ENCODE measurements at places on chromosomes 4 and X.
A peak's percentile ranks its signal among the peaks of the same experiment; 100 is the strongest.

- no peak for DNase-seq
Measured at GRCh38 chr4:113078066-113078465, 28.6 kb downstream of the ANK2 start.

- peak; percentile 25 for DNase-seq
Measured at GRCh38 chrX:71992711-71993110, 82.1 kb downstream of the NHSL2 start.

GRCh38 chr4:48985976-48986653 is at the start of gene CWH43:
CWH43 (plus strand) TSS chr4:48986275; CDS start chr4:48986430, 155 bp downstream.
- DNase-seq, result no peak

GRCh38 chr4:158821228-158821971 is 52.6 kb downstream of the FNIP2 start:
- peak; percentile 78 for DNase-seq

DNA sequence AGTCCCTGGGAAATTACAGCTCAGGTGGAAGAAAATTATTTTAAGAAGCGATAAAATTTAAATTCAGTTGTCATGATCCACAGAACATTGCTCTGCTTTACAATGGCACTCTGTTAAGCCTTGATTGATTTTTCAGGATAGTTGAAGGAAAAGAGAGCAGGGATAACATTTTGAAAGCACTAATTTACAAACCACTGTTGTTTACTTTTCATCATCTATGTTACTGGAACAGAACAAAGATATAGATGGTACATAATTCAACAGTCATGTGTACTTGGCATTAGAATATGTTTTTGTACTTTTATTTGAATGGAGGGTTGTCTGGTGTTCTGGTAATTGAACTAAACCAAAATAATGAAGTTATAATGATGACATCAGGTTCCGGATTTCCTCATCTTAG is 2.6 kb upstream of the ODAM start:
- no peak for DNase-seq

DNA sequence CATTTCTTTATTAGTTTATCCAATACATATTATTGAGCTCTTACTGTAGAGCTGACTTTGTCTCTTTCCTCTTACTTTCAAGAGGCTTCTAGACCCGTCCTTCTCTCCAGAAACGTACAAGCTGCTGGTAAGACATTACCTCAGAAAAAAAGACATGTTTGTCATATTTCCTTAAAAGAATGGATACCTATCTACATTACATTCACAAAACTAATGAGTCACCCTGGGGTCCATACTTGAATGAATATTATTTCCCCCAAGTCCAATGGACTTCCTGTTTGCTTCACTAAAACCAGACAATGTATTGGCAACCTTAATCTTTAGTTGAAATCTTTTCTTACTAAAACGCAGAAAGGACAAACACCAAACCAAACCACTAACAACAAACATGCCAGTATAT is 176.5 kb upstream of the CLNK start:
- DNase-seq, result no peak

- DNase-seq, result no peak
Measured at GRCh38 chrX:43530837-43531236, 125.3 kb upstream of the MAOA start.

GRCh38 chrX:40085102-40085551 is 12.6 kb downstream of the BCOR start:
- DNase-seq, result no peak
